Astrocyte (in vitro differentiated cells and primary cell): ENCODE measurements at places on chromosomes 6 and 20. TPM values are rescaled to one million over a fixed set of nuclear protein-coding genes. Genes with fewer than 3 reads are reported as not detected.

The TREML2 gene
- total RNA-seq: not detected in 2 replicates

The CFAP61 gene
- not detected in 2 replicates for total RNA-seq

The CYP39A1 gene
- total RNA-seq: 0.72 and 0.84 TPM in 2 replicates

The SOX18 gene
- total RNA-seq: 0.52 and 0.60 TPM in 2 replicates

The C6orf141 gene
- total RNA-seq: 0.55 and 4.6 TPM in 2 replicates

- H3K4me1 ChIP-seq: peaks cover 7% of the 10 kb centered on the region
- no peak for DNase-seq
- no peak overlapping the region for H3K27ac ChIP-seq
- H3K4me3 ChIP-seq: peak overlapping the region; percentile 37
Measured at GRCh38 chr6:166307082-166308032, 835 bp downstream of the PRR18 start.

DNA sequence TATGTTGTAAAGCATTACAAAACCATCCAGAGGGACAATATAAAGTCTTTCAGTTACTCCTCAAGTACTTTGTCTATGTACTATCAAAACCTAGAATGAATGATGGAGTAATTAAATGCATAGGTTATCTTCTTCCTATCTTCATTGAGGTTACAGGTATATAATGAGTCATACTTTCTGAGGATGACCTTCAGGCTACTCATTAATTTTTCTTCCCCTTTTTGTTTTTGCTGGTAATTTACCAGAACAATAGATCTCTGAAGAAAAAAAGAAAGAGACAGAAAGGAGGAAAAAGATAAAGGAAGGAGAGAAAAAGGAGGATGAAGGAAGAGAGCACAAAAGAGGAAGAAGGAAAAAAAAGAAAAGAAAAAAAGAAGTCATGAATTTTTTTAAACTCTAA is 398.4 kb downstream of the TBC1D32 start:
- no peaks in the 10 kb centered on the region for H3K4me1 ChIP-seq
- H3K27ac ChIP-seq: no peak overlapping the region
- H3K27me3 ChIP-seq: no peaks in the 10 kb centered on the region
- no peaks in the 10 kb centered on the region for H3K36me3 ChIP-seq
- no peak overlapping the region for H3K4me3 ChIP-seq

- H3K4me3 ChIP-seq: no peak overlapping the region
- DNase-seq: no peak
- no peak overlapping the region for H3K27ac ChIP-seq
- no peaks in the 10 kb centered on the region for H3K4me1 ChIP-seq
Measured at GRCh38 chr6:4969609-4970285, 34.1 kb downstream of the RPP40 start.

DNA sequence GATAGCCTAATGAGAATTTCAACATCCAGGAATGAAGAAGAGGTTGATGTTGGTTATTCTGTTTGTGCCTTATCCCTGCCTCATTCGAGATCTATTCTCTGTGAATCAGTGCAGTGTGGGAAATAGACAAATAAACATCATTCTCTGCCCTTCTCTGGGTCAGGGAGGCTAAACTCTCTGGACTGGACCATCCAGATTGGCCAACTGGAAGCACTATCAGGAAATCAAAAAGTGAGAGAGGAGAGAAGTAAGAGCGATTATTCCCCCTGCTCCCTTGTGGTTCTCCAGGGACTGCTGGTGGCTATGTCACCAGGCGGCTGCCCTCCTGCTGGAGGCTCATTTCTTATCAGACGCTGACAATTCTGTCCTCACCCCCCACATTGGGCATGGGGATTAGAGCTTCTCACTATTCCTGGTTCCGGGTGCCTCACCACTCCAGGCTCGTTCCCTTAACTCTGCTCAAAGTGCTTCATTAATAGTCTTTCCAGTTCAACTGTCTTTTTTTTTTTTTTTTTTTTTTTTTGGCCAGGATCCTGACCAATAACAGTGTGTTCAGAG is 201.7 kb upstream of the RREB1 start:
- peaks cover 8% of the 10 kb centered on the region for H3K27me3 ChIP-seq
- H3K27ac ChIP-seq: no peak overlapping the region
- H3K4me3 ChIP-seq: no peak overlapping the region
- no peaks in the 10 kb centered on the region for H3K36me3 ChIP-seq
- no peak for DNase-seq

GRCh38 chr6:12381587-12381986 is 91.4 kb downstream of the EDN1 start:
- H3K27ac ChIP-seq: no peak overlapping the region
- H3K4me1 ChIP-seq: no peaks in the 10 kb centered on the region
- DNase-seq: peak; percentile 42

- no peaks in the 10 kb centered on the region for H3K27me3 ChIP-seq
- H3K4me1 ChIP-seq: no peaks in the 10 kb centered on the region
- DNase-seq: no peak
- H3K36me3 ChIP-seq: no peaks in the 10 kb centered on the region
Measured at GRCh38 chr6:14121936-14122344, 4.4 kb downstream of the CD83 start.

GRCh38 chr6:80148220-80148619 is 41.7 kb downstream of the BCKDHB start:
- DNase-seq: no peak
- no peaks in the 10 kb centered on the region for H3K36me3 ChIP-seq
- H3K4me3 ChIP-seq: no peak overlapping the region
- H3K4me1 ChIP-seq: peaks cover 9% of the 10 kb centered on the region

DNA sequence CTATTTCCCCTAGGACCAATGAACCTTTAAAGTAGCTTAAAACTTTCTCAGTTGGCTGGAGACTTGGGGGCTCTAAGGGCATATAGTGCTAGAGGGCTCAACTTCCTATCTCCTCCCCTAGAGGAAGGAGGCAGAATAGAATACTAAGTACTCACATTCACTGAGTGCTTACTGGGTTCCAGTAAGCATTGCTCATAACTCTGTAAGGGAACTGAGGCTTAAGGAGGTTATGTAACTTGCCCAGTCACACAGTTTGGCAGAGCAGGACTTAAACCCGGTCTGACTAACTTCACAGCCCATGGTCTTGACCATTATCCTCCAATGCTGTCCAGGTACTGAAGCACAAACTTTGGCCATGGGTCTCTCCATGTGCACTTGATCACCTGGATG is 12.5 kb downstream of the SESN1 start:
- DNase-seq: no peak
- H3K4me1 ChIP-seq: no peaks in the 10 kb centered on the region
- H3K27me3 ChIP-seq: no peaks in the 10 kb centered on the region
- H3K4me3 ChIP-seq: no peak overlapping the region

GRCh38 chr6:2523061-2523460 is 227.7 kb downstream of the MYLK4 start:
- peaks cover 10% of the 10 kb centered on the region for H3K27me3 ChIP-seq
- H3K4me1 ChIP-seq: peaks cover 5% of the 10 kb centered on the region
- H3K36me3 ChIP-seq: no peaks in the 10 kb centered on the region
- H3K27ac ChIP-seq: no peak overlapping the region
- no peak for DNase-seq

GRCh38 chr6:36888654-36889481 is 3.1 kb downstream of the C6orf89 start:
- H3K27me3 ChIP-seq: no peaks in the 10 kb centered on the region
- H3K27ac ChIP-seq: no peak overlapping the region
- no peak for DNase-seq
- H3K36me3 ChIP-seq: peaks cover 3% of the 10 kb centered on the region
- peaks cover 7% of the 10 kb centered on the region for H3K4me1 ChIP-seq

- H3K27ac ChIP-seq: no peak overlapping the region
- H3K36me3 ChIP-seq: no peaks in the 10 kb centered on the region
- no peaks in the 10 kb centered on the region for H3K27me3 ChIP-seq
- H3K4me3 ChIP-seq: no peak overlapping the region
- DNase-seq: peak; percentile 57
Measured at GRCh38 chr6:137722749-137723272, 144.2 kb upstream of the TNFAIP3 start.

- H3K27ac ChIP-seq: no peak overlapping the region
- peaks cover 25% of the 10 kb centered on the region for H3K27me3 ChIP-seq
- no peak overlapping the region for H3K4me3 ChIP-seq
Measured at GRCh38 chr6:156396791-156397418, 380.3 kb upstream of the ARID1B start.

DNA sequence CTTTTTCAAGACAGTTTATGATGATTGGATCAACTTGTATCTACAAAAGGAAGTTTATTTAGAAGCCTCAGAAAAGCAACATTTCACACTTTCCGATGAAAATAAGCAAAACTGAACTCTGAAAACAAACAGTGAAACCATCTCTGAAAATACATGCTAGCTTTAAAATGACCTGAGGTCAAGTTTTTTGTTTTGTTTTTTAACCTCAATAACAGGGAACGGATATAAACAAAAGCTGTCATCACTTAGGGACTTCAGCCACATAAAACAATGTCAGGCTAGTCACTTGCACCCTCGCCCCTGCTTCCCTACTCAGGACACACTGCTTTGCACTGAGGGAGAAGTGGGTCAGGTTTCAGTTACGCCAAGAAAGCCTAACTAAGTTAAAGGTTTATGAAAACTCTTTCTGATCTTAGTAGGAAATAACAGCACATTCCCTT is 11.6 kb downstream of the BACH2 start:
- DNase-seq: no peak
- peak overlapping the region; percentile 92 for H3K27ac ChIP-seq
- H3K4me3 ChIP-seq: peak overlapping the region; percentile 39
- H3K4me1 ChIP-seq: peaks cover 22% of the 10 kb centered on the region

- H3K36me3 ChIP-seq: no peaks in the 10 kb centered on the region
- H3K27me3 ChIP-seq: peaks cover 10% of the 10 kb centered on the region
- no peak for DNase-seq
- H3K4me3 ChIP-seq: no peak overlapping the region
Measured at GRCh38 chr6:3620937-3621336, 130.6 kb downstream of the PXDC1 start.

DNA sequence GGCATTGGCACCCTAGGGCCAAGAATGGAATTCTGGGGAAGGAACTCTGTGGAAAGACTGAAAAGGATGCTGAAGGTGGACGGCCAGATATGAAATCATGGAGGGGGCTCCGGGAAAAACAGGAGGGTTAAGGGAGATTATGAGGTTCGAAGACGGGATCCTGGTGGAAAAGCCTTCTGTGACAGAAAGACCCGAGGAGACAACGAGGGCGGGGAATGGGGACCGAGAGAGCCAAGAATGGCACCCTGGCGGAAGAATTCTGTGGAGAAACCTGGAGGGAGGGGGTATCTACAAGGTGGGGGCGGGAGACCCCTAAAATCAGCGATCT is 426 bp downstream of the TRMT6 start:
- H3K27me3 ChIP-seq: no peaks in the 10 kb centered on the region
- H3K27ac ChIP-seq: peak overlapping the region; percentile 51
- peaks cover 31% of the 10 kb centered on the region for H3K36me3 ChIP-seq
- DNase-seq: no peak
- H3K4me1 ChIP-seq: peaks cover 21% of the 10 kb centered on the region

DNA sequence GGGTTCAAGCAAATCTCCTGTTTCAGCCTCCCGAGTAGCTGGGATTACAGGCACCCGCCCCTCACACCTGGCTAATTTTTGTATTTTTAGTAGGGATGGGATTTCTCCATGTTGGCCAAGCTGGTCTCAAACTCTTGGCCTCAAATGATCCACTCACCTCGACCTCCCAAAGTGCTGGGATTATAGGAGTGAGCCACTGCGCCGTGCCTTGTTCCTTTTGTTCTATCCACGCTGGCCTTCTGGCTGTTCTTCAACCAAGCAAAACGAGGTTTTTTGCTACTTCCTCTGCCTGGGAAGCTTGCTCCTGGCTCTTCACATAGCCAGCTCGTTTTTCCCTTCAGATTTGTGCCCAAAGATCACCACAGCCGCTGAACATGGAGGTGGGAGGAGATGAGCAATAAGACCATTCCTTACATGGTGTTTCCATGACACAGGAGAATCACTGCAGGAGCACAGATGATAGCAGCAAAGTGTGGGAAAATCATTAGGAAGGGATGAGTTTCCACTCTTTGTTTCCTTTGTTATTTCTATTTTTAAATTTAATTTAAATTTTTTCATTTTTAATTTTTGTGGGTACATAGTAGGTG is 201.0 kb upstream of the ZNF217 start:
- H3K27ac ChIP-seq: peak overlapping the region; percentile 76
- H3K4me1 ChIP-seq: peaks cover 20% of the 10 kb centered on the region
- peak; percentile 70 for DNase-seq
- H3K4me3 ChIP-seq: no peak overlapping the region
- H3K27me3 ChIP-seq: no peaks in the 10 kb centered on the region
- no peaks in the 10 kb centered on the region for H3K36me3 ChIP-seq

- peaks cover 35% of the 10 kb centered on the region for H3K4me1 ChIP-seq
- H3K4me3 ChIP-seq: no peak overlapping the region
- peak overlapping the region; percentile 40 for H3K27ac ChIP-seq
Measured at GRCh38 chr20:49288784-49289696, 11.2 kb upstream of the ZNFX1 start.

- H3K4me3 ChIP-seq: no peak overlapping the region
- H3K27me3 ChIP-seq: peaks cover 2% of the 10 kb centered on the region
- H3K36me3 ChIP-seq: no peaks in the 10 kb centered on the region
- H3K4me1 ChIP-seq: no peaks in the 10 kb centered on the region
- DNase-seq: no peak
Measured at GRCh38 chr6:12952318-12952717, 235.8 kb downstream of the PHACTR1 start.
